ENCODE measurements at places on chromosomes 7 and 10.

DNA sequence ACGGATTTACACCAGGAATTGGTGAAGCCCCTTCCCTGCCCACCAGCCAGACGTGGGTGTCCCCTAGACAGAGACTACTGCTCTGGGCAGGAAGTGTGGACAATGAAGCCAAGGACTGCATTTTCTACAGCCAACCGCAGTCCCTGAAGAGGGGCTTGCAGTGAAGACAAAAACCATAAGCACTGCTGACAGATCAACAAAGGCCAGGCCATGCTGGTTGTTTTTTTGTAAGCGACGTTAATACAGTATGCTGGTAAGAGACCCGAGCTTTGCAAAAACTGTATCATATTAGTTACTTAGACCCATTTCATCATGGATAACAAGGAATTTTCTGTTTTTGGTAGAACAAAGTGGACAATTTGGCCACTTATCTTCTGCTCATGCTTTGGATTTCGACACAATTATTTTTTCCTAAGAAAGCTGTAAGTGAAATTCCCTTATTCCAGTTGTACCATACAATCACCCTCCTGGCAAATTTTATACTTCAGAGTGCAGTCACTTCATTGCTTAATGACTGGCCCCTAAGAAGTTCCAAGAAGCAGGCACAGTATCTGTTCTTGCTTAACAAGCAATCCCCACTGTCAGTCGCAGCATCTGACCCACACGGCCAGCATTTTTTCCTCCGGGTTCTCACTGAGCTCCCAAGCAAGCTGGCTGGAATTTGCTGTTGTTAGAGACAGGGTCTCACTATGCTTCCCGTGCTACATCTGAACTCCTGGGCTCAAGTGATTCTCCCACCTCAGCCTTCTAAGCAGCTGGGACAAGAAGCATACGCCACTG, 163.5 kb downstream of the PARD3 start:
- no peak for DNase-seq

- DNase-seq: no peak
Observed at GRCh38 chr7:134920026-134920753, 66.1 kb upstream of the AGBL3 start.

DNA sequence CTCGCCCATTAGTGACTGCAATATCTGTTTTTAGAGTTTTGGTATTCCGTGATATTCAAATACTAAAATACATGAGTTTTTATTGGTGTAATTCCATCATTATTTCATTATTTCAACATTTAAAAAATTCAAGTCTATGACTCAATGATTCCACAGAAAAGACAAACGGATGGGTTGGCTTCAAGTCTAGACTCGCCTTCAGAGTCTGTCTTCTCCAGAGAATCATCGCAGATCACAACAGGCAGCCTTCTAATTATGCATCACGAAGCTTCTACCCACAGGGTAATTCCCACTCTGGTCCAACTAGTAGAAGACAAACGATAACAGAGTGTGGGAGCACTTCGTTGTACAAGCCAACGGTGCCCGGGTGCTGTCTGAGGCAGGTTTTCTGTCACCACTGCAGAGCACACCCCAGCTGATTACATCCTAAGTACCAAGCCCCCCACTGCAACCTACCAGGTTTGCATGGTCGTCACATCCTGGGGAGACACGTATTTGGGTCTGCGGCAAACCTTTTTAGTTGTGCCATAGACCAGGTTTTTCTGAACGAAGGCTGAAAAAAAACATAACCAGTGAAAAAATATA, 28.9 kb downstream of the PARP12 start:
- no peak for DNase-seq

GRCh38 chr7:16984375-16984774, 102.6 kb upstream of the AGR3 start:
- DNase-seq: no peak

GRCh38 chr10:99143011-99143410, 92.6 kb downstream of the HPSE2 start:
- DNase-seq: no peak

DNA sequence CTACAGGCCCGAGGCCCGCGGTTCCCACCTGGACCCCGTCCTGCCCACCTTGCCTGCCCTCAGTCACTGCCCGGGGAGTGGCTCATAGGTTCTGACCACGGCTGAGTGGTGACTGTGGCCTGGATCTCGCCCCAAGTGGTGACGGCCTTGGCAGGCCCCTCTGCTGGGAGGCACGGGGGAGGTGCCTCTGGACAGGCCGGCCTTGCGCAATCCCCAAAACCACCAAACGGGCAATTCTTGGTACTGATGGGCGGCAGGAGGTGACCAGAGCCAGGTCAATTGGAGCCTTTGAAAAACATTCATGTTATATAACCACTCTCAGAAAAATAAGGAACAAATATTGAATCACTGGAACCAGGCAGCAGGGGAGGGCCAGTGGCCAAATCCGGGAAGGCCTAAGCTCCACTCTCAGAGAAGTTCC, 83.4 kb downstream of the PRKAG2 start:
- no peak for DNase-seq

DNA sequence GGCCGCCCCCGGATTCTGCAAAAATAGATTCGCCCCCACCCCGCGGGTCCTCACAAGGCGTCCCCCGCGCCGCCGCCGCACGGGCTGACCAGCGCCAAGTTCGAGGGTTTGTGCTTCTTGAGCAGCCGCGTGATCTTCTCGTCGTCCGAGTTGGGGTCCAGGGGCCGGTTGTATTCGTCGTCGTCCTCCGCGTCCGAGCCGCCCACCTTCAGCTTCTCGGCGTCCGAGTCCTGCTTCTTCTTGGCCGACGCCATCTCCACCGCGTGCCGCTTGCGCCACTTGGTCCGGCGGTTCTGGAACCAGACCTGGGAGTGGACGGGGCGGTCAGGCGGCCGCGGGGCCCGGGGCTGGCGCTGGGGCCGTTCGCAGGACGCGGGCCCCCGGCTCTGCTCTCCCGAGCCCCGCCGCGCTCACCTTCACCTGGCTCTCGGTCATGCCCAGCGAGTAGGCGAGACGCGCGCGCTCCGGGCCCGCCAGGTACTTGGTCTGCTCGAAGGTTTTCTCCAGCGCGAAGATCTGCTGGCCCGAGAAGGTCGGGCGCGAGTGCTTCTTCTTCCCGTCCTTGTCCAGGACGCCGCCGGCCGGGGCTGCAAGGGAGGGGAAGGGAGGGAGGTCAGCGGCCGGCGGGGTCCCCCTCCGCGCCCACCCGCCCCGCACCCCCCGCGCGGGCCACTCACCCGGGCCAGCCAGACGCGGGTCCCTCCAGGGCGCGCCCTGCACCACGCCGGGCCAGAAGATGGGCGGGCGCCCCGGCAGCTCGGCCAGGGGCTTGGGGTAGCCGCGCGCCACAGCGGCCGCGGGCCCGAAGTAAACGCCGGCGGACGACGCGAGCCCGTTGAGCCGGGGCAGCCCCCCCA, 853 bp downstream of the NKX6-2 start:
- DNase-seq: no peak

GRCh38 chr7:130938661-130939060, 204.7 kb upstream of the KLF14 start:
- DNase-seq: peak; percentile 86
